ENCODE measurements at places on chromosomes 16 and 17.

GRCh38 chr17:5422505-5422904 is 2.5 kb downstream of the RPAIN start:
- ATAC-seq, result no peak

GRCh38 chr16:49994006-49994405 is 31.0 kb upstream of the CNEP1R1 start:
- no peak for ATAC-seq

- ATAC-seq, result no peak
Observed at GRCh38 chr16:80034469-80034826, 433.9 kb upstream of the MAF start.

DNA sequence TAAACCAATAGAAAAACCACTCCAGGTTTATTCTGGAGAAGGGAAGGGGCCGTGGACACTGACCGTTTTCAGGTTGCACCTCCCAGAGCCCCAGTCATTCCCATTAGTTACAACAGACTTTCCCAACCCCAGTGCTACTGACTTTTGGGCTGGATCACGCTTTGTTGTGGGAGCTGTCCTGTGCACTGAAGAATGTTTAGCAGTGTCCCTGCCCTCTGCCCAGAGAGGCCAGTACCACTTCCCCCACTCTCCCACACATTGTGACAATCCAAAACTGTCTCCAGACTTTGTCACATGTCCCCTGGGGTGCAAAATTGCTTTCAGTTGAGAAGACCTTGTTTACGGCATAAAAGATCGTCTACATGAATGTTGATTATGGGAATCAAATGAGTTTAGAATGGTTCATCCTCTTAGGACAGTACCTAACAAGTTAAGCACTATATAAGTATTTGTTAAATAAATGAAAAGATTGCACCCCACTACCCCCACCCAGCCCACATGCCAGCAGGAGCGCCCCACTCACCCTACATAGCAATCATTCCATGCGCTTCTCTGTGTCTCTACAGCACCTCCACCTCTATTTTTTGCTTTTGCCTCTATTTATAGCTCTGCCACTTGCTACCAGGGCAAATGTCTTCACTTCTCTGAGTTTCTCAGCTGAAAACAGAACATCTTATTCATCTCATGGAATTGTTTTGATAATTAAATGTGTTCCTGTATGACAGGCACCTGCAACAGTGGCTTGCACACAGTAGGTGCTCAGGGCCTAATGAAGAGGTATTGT is 104.9 kb downstream of the AXIN2 start:
- peak; percentile 36 for ATAC-seq

GRCh38 chr16:54026456-54026855 is 260.1 kb downstream of the IRX3 start:
- ATAC-seq, result peak; percentile 63

Data from SK-N-SH treated with all-trans-retinoic acid at 6 μM for 48 hours (cell line).